Stimulated activated CD4-positive, alpha-beta T cell treated with anti-CD3 and anti-CD28 coated beads, Interleukin-1b, Interleukin-23, amount 100 ng/mL, for 48 hours (primary cell): ENCODE measurements at places on chromosomes 6 and 20.
A peak's percentile ranks its signal among the peaks of the same experiment; 100 is the strongest.

- DNase-seq: no peak
These were observed 474 bp downstream of the TSBP1 start for GRCh38 chr6:32371229-32371628.

GRCh38 chr6:64415926-64416325, 780.3 kb downstream of the PHF3 start:
- DNase-seq: no peak

DNA sequence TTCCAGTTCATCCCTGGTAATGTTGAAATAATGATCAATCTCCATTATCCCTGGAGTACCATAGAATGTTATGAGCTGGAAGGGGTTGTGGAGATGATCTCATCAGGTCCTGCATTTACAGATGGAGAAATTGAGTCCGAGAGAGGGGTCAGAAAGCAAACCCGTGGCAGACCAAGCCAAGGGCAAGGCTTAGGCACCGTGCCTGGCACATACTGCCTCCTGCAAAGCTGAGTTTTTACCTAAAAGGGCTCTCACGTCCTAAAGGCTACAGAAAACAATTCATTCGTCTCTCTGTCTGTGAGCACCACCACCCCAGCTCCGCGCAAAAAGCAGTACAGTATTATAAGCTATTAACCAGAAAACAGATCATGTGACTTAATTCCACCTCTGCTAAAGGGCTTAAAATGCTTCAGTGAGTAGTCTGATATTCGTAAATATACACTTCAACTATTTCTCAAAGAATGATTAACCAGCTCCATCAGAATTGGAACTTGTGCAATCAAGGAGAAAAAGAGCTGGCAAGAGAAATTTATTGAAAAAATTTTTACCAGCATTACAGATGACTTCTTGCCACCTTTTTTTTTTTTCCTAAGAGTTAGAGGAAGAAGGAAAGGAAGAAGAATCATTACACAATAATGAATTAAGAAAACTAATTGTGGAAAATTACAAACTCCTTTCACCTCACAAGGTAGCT, 3.4 kb upstream of the PARD6B start:
- DNase-seq: no peak

DNA sequence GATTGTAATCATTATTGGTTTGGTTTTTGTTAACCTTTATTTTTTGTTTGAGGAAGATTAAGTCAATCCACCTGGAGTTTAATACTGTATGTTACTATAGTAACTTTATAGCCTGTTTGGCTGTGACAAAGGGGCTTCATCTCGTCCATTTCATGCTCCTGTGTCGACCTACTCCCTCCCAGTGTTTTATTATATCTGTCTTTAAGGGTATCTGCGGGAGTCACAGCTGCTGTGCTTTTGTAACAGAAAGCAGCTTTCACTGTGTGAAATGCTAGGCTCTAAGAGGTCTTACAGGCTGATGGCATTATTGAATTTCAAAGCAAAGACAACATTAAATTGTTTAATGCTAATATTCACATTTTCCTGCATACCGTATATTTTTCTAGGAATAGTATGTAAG, 698.0 kb upstream of the POU3F2 start:
- DNase-seq: no peak

GRCh38 chr6:148814082-148814790, 67.4 kb downstream of the UST start:
- DNase-seq: no peak

- DNase-seq: peak; percentile 53
These were observed 19.0 kb downstream of the PXDC1 start for GRCh38 chr6:3732345-3733141.

DNA sequence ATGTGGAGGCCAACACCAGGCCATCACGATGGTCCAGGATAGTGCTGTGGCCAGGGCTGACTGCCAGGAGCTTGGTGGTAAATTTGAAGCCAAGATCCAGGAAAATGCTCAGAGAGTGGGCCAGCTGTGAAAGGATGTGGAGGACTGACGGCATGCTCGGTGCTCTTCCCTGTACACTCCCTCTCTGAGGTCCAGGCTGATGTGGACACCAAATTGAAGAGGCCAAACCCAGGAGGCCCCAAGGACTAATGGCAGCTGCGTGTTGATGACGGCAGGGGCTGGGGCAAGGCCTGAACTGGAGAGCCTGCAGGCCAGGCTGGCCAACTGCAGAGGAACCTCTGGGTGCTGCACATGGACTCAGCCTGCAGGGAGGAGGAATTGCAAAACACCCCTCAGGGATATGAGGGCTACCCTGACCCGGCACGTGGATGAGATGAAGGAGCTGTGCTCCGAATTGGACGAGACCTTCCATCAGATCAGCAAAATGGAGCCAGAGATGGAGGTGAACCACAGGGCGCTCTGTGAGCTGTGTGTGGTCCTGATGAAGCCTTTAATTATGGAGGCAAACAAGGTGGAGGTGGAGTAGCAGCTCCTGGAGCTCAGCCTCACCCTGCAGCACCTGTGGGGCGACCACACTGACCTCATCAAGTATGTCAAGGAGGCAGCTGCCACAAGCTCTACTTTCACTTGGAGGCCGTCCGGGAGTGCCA, 6.9 kb upstream of the RAET1E start:
- DNase-seq: no peak

DNA sequence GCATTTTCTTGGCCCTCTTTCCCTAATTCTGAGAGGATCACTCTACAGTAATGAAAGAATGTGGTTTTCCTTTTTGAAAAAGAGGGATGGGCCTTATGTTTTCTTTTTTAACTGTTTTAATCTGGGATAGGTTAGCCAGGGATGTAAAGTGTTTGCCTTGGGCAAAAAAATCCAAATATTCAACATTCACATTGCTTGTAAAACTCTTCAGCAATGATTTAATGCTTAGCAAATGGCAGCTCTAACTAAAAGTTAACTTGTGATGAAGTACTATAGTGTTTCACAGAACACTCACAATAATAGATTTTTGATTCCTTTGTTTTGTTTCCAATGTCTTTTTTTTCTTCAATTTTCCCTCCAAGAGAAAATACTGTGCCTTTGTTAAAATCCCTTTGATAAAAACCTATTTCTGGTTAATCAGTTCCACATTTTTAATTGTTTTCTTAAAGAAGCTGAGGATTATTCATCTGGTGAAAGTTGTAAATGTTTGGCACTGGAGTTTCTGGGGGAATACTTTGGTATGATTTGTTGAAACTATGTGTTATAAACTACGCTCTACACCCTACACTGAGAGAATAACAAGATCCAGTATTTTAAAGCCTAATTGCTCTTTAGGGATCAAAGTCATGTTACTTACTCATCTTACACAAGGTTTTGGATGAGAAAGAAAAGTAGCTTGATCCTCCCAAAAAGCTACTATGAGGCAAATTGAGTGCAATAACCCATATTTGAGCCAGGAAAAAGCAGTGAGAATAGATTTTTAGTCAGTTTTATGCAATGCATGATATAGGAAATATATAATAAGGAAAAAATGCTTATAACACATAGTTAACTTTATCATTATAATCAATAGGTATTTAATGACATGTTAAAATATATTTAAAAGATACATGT, 335.8 kb downstream of the EPHA7 start:
- DNase-seq: no peak

- no peak for DNase-seq
These were observed 520.9 kb downstream of the HTR1B start for GRCh38 chr6:76942203-76942966.

- DNase-seq: no peak
These were observed 25.8 kb upstream of the PTPN1 start for GRCh38 chr20:50484271-50484976.

DNA sequence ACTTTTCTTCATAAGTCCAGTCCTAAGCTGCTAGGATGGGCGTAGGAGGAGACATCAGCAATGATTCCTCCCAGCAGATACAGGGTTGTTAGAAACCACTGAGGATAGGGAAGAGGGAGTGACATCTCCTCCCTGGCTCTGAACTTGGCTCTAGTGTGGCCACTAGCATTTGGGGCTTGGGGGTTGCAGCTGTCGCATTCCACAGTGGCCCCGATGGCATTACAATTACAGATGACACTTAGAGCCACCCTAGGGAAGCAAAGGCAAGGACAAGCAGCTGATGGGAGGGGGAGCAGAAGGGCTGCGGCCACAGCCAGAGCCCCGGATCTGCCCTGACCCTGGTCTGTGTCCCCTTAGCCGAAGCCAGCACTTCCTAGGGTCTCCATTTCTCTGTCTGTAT, 9.5 kb upstream of the CDKN1A start:
- no peak for DNase-seq

GRCh38 chr6:26276841-26277648, 88.0 kb upstream of the BTN3A2 start:
- no peak for DNase-seq

GRCh38 chr6:159436581-159436980, 256.5 kb downstream of the SOD2 start:
- no peak for DNase-seq

DNA sequence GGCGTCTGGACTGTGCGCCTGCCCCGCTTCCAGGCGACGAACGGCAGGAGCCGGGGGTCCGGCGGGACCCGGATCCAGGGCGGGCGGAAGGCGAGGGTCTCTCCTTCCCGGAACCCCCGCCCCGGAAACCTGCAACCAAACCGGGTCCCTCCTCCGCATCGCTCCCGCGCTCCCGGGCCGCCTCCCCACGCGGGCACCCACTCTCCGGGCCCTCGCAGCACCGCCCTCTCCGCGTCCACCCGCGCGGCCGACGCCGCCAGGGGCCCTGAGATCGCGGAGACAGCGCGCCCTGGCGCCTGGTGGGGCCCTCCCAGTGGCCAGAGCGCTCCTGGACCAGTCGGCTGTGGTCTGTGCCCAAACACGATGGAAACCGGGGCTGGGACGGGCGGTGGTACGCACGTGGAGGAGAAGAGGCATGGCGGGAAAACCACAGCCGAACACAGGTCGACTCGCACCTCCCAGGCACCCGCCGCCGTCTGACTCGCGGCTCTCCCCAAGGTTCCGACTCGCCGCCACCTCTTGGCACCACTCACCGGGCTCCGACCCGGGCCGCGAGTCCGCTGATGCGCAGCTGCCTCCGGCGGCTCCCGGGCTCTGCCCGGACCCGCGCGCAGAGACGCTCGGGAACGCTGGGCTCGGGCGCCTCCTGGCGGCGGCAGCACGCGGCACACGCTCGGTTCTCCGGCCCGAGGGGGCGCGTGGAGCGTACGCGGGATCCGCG, 7.9 kb downstream of the NKX2-2 start:
- DNase-seq: peak; percentile 66

- DNase-seq: no peak
These were observed 108.0 kb downstream of the NUS1 start for GRCh38 chr6:117783279-117783678.

- no peak for DNase-seq
These were observed 48.9 kb downstream of the TMEM244 start for GRCh38 chr6:129812145-129812777.

DNA sequence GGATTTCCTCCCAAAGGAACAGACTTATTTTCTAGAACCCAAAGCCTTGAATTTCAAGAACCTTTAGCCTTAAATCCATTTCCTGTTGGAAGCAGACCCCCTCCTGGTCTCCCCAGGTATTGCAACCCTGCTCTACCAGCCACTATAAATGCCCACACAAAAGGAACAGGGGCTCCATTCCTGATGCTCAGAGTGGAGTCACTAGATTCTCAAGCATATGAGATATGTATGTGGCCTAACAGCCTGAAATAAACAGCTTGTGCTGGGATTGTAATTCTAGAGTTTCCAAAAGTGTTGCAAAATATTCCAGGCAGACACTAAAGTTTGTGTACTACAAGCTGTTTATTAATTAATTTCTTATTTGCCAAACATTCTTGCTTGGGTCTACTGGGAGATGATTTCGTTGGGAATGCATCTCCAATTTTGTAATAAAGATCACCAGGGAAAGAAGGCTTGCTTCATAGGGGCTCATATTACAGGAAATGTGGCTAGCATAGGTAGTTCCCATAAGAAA, 44.8 kb downstream of the RIPOR3 start:
- no peak for DNase-seq

- DNase-seq: no peak
These were observed 2.1 kb upstream of the IP6K3 start for GRCh38 chr6:33748841-33749240.

DNA sequence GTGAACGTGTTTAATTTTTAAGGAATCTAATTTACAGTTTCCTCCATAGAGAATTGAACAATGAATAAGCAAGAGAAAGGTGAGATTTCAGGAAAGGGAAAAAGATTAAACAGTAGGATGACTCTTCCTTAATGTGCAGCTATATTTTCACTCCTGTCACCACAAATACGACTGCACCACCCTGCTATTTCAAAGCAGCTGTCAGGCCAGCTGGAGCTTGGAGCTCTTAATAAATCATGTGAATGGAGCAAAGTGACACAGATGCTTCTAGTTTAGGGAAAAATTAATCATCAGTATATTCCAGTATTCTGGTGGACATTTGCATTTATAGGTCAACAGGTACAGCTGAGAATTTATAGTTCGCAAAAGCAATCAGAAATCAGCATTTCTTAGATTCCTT, 56.5 kb upstream of the PKIB start:
- DNase-seq: no peak

DNA sequence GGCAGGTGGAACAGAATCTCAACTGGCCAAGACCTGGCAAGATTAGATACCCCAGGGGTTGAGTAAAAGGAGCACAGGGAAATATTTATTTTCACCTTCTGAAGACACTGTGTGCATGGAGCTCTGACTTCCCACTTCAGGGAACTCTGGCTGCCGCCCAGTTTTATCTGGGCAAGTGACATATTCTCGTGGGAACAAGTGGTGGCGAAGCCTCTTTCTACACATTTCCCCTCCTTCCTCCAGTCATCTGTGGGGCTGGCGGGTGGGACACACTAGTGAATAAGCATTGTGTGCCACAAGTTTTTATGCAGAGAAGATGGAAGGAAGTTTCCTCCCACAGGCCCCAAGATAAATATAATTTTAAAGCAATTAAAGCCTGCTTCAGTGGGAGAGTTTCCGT, 23.6 kb downstream of the NSFL1C start:
- no peak for DNase-seq

- no peak for DNase-seq
These were observed 38.1 kb downstream of the CRYBG1 start for GRCh38 chr6:106398621-106399020.

GRCh38 chr6:148805777-148806176, 58.9 kb downstream of the UST start:
- DNase-seq: no peak

DNA sequence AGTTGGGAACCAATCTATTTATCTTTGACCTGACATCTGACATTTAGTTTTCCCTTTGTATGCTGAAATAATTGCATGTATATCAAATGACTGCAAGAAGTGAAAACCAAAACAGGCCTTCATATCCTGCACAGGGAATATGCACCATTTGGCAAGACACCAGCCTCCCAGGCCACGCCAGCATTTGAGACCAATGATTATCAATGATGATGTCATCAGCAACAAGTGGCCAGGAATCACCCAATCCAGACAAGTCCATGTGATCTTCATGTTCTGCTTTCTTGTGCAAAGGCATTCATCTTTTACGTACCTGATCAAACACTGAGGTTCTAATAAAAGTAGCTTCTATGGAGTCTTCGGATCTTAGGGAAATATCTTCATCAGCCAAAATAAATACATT, 107.4 kb upstream of the TENT5A start:
- no peak for DNase-seq

DNA sequence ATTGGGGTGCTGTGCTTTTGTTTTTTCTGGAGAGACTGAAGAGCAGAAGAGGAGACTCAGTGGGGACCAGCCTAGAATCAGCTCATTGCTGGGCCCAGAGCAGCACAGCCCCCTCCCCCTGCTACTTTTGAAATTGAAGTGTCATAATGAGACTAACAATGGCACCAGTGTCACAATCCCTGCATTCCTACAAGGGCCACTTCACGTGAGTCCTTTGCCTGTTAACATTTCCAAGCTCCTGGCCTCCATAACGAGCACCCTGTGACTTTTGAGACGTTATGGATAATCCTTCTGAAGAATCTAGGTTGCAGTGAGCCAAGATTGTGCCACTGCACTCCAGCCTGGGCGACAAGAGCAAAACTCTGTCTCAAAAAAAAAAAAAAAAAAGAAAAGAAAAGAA, 41.7 kb downstream of the CNBD2 start:
- no peak for DNase-seq
